Thyroid gland (tissue), 4 donors: ENCODE measurements at places on chromosomes 7 and 10.
A peak's percentile ranks its signal among the peaks of the same experiment; 100 is the strongest.

- peaks cover 8% of the 10 kb centered on the region for H3K4me1 ChIP-seq
- no peak overlapping the region for H3K4me3 ChIP-seq
- no peaks in the 10 kb centered on the region for H3K27me3 ChIP-seq
Measured at GRCh38 chr7:130966246-130967009, 232.4 kb upstream of the KLF14 start.

DNA sequence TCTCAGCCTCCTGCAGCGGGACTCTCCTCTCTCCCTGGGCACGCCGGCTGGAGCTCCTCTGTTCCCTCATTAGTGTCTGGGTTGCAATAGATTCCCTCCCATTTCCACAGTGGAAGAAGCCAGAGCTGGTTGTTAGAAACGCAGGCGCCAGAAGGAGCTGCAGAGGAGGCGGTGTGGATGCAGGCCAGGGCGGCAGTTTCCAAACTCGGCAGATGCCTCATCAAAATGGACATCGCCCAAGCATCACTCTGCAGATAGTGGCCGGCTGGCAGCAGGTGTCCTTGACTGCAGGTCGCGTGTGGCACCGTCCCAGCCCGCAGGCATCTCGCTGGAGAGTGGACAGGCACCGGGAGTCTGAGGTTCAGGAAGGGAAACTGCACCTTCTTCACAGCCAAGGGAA, 201.8 kb downstream of the TCERG1L start:
- H3K36me3 ChIP-seq, result no peaks in the 10 kb centered on the region
- H3K4me3 ChIP-seq, result no peak overlapping the region
- no peak overlapping the region for H3K27ac ChIP-seq

GRCh38 chr7:41420421-41420820, 282.5 kb downstream of the INHBA start:
- H3K4me1 ChIP-seq, result no peaks in the 10 kb centered on the region
- H3K4me3 ChIP-seq, result no peak overlapping the region
- no peaks in the 10 kb centered on the region for H3K36me3 ChIP-seq
- no peak for DNase-seq
- no peak overlapping the region for H3K27ac ChIP-seq

GRCh38 chr10:106053061-106053460, 1111.4 kb downstream of the SORCS1 start:
- no peaks in the 10 kb centered on the region for H3K4me1 ChIP-seq
- no peak overlapping the region for H3K27ac ChIP-seq
- no peak for DNase-seq

DNA sequence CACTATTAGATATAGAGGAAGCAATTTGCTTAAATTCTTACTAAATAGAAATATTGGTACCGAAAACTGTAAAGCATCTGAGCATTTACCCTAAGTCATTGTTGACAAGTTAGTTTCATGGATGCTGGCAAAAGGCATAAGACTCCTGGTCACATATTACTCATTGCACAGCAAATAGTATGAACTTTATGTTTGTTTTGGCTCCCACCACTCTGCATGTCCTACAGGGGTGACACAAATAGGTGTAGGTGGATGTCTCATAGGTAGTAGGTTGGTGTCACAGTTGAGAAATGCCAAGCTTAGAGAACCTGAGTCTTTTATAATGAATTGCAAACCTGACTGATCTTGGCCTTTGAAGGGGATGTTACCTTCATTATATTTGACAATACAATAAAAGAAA, 199.6 kb upstream of the SEMA3D start:
- H3K36me3 ChIP-seq, result no peaks in the 10 kb centered on the region
- no peaks in the 10 kb centered on the region for H3K4me1 ChIP-seq
- H3K4me3 ChIP-seq, result no peak overlapping the region
- no peaks in the 10 kb centered on the region for H3K27me3 ChIP-seq

DNA sequence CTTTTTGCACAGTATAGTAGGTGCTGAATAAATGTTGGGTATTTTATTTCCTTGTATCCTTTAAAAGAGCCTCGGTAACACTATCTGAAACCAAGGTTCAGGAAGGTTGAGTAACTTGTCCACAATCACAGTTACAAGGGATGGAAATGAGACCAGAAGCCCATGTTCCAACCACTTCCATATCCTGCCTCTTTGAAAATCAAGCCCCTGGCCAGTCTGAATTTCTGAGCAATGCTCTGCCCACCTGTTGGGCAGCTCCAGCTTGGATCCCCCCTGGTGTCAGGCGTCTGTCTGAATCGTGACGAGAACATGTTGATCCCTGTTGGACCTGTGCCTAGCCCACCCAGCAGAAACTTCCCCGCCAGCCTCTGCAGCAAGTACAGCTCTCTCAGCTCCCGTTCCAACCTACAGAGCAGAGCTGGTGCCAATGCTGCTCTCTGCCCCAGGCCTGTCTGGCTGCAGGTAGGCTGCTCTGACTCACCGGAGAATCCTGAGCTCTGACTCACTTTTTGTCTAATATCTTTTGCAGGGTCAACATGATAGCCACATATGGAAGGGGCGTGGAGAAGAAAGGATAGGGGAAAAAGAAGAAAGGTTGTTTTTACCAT, 595.5 kb downstream of the INHBA start:
- no peak for DNase-seq
- no peaks in the 10 kb centered on the region for H3K27me3 ChIP-seq
- H3K4me1 ChIP-seq, result no peaks in the 10 kb centered on the region
- H3K4me3 ChIP-seq, result no peak overlapping the region
- H3K36me3 ChIP-seq, result no peaks in the 10 kb centered on the region

- no peak for DNase-seq
- no peaks in the 10 kb centered on the region for H3K36me3 ChIP-seq
- H3K27me3 ChIP-seq, result no peaks in the 10 kb centered on the region
- H3K27ac ChIP-seq, result no peak overlapping the region
Measured at GRCh38 chr7:57245206-57245605, 113.0 kb upstream of the ZNF479 start.

- no peak overlapping the region for H3K4me3 ChIP-seq
- H3K27me3 ChIP-seq, result no peaks in the 10 kb centered on the region
- peak; percentile 27 for DNase-seq
- peaks cover 6% of the 10 kb centered on the region for H3K4me1 ChIP-seq
- peaks cover 51% of the 10 kb centered on the region for H3K36me3 ChIP-seq
Measured at GRCh38 chr10:95241533-95241932, 47.5 kb downstream of the ACSM6 start.

GRCh38 chr7:47376991-47377616, 204.8 kb downstream of the TNS3 start:
- no peak overlapping the region for H3K4me3 ChIP-seq
- no peak overlapping the region for H3K27ac ChIP-seq
- H3K27me3 ChIP-seq, result no peaks in the 10 kb centered on the region
- DNase-seq, result no peak

- H3K4me1 ChIP-seq, result no peaks in the 10 kb centered on the region
- H3K36me3 ChIP-seq, result no peaks in the 10 kb centered on the region
- no peaks in the 10 kb centered on the region for H3K27me3 ChIP-seq
- no peak overlapping the region for H3K27ac ChIP-seq
- no peak for DNase-seq
Measured at GRCh38 chr7:49821181-49821580, 47.7 kb downstream of the VWC2 start.

DNA sequence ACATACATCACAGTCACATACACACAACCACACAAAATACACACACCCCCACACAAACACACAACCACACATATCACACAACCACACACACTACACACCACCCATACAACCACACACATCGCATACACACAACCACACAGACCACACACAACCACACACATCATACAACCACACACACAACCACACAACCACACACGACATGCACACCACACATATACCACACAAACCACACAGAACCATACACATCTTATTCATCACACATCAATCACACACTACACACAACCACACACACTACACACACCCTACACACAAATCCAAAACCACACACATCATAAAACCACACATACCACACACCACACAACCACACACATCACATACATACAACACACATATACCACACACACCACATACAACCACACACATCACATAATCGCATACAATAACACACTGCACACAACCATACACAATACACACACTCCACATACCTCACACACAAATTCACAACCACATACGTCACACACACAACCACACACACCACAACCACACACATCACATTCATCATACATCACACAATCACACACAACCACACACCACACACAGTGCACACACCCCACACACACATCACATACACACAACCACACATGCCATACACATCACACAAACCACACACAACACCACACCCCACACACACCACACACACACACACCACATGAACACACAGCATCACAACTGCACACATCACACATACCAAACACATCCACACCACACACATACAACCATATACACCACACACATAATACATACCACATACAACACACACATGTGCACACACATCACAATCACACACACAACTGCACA, 30.4 kb downstream of the GPRIN2 start:
- H3K4me1 ChIP-seq, result peaks cover 39% of the 10 kb centered on the region
- no peak for DNase-seq
- no peaks in the 10 kb centered on the region for H3K27me3 ChIP-seq
- no peak overlapping the region for H3K4me3 ChIP-seq
- no peaks in the 10 kb centered on the region for H3K36me3 ChIP-seq

GRCh38 chr7:137081321-137082093, 213.1 kb downstream of the CHRM2 start:
- H3K27me3 ChIP-seq, result no peaks in the 10 kb centered on the region
- H3K27ac ChIP-seq, result no peak overlapping the region
- H3K36me3 ChIP-seq, result no peaks in the 10 kb centered on the region
- DNase-seq, result peak; percentile 13
- no peaks in the 10 kb centered on the region for H3K4me1 ChIP-seq

GRCh38 chr7:123538897-123539296, 4.5 kb upstream of the IQUB start:
- no peak for DNase-seq
- no peaks in the 10 kb centered on the region for H3K36me3 ChIP-seq
- no peaks in the 10 kb centered on the region for H3K27me3 ChIP-seq
- no peaks in the 10 kb centered on the region for H3K4me1 ChIP-seq
- no peak overlapping the region for H3K27ac ChIP-seq

DNA sequence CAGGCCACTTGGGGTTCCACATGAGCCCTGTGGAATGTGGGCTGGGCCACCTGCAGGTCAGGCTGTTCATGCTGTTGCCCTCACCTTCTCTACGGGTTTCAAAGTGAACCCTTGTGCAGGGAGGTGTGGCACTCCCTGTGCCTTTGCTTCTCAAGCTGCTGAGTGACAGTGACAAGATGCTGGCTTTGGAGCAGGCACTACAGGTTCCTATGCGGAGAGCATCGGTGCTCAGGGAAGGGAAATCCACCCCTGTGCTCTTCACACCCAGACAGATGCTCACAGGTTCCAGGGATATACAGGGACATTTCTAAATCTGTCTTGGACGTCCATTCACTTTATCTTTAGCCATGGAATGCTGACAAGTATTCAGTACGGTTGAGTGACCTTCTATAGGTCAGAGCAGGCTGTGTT, 1005.0 kb downstream of the LRMDA start:
- H3K4me1 ChIP-seq, result peaks cover 22% of the 10 kb centered on the region
- H3K36me3 ChIP-seq, result no peaks in the 10 kb centered on the region
- no peak overlapping the region for H3K27ac ChIP-seq
- no peak for DNase-seq
- H3K27me3 ChIP-seq, result no peaks in the 10 kb centered on the region

DNA sequence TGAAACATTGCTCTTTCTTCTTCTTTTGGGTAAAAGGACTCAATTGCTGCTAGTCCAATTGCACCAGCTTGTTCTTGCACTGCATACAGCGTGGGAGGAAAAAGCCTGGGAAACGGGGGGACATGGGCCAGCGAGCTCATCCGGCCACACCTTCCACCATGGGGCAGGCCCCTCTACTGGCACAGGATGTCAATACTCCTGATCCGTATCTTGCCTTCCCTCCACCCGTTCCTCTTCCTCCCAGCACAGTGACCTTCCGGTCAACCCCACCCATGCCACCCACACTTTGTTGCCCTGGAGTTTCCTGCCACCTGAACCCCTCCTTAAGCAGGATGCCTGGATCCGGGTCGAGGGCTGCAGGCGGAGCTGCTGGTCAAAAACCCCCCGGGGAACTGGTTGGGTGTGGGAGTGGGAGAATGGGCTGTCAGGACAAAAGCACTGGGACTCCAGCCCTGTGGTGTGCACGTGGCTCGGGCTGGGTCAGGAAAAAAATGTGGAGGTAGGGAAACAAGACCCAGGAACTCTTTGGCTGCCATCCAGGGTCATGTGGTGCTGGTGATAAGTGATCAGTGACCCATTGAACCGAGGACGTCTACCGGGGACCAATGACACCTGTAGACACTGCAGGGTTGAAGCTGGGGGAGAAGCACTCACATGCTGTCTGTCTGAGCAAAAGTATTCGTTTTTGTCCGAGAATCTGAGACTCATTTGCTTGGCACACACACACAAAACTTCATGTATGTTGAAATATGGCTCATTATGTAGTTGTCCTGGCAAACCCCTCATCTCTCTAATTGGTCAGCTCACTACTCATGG, 8.1 kb downstream of the IL2RA start:
- H3K36me3 ChIP-seq, result no peaks in the 10 kb centered on the region
- no peaks in the 10 kb centered on the region for H3K27me3 ChIP-seq
- no peak overlapping the region for H3K27ac ChIP-seq
- no peak overlapping the region for H3K4me3 ChIP-seq

DNA sequence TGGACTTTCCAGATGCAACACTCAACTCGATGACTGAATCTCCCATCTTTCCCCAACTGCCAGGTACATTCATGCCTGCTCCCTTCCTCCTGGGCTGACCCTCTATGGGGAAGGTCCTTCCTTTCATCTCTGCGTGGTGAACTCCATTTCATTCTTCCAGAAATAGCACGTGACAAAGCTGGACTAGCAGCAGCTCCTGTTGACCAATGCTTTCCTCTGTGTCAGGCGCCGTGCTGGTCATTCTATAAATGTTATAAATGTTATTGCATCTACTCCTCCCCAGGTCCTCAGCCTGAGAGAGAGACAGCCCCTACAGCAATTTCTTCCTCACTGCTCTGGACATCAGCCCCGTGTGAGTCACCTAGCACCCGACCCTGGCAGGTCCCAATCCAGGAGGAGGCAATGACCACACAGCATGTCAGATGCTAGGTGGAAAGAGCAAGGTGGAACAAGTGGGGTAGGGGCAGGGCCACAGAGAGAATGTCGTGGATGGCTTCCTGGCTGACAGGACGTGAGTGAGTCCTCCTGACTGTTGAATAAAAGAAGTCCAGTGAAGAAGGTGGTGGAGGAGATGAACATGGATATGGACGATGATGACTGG, 178.1 kb downstream of the ADAM12 start:
- no peaks in the 10 kb centered on the region for H3K36me3 ChIP-seq
- no peaks in the 10 kb centered on the region for H3K27me3 ChIP-seq
- no peak for DNase-seq
- H3K4me1 ChIP-seq, result no peaks in the 10 kb centered on the region
- no peak overlapping the region for H3K27ac ChIP-seq
- no peak overlapping the region for H3K4me3 ChIP-seq

- no peak overlapping the region for H3K4me3 ChIP-seq
- no peaks in the 10 kb centered on the region for H3K36me3 ChIP-seq
- DNase-seq, result no peak
- H3K4me1 ChIP-seq, result peaks cover 33% of the 10 kb centered on the region
- H3K27ac ChIP-seq, result no peak overlapping the region
- no peaks in the 10 kb centered on the region for H3K27me3 ChIP-seq
Measured at GRCh38 chr7:59079-60016, 133.0 kb upstream of the FAM20C start.
